Ovary (tissue), 10 donors: ENCODE measurements at places on chromosomes 6 and 20. TPM values are rescaled to one million over a fixed set of nuclear protein-coding genes. Genes with fewer than 3 reads are reported as not detected.

Gene BTNL2
- polyA plus RNA-seq: not detected

Gene KIF25
- not detected for polyA plus RNA-seq

GRCh38 chr20:14616003-14616402, 278.6 kb upstream of the FLRT3 start:
- H3K36me3 ChIP-seq: no peaks in the 10 kb centered on the region
- no peak overlapping the region for H3K27ac ChIP-seq
- no peak for DNase-seq

- H3K27ac ChIP-seq: no peak overlapping the region
- no peaks in the 10 kb centered on the region for H3K36me3 ChIP-seq
- no peaks in the 10 kb centered on the region for H3K4me1 ChIP-seq
- DNase-seq: no peak
Measured at GRCh38 chr6:34723203-34723602, 26.6 kb upstream of the ILRUN start.

- DNase-seq: no peak
- no peak overlapping the region for H3K4me3 ChIP-seq
- no peaks in the 10 kb centered on the region for H3K36me3 ChIP-seq
- no peaks in the 10 kb centered on the region for H3K4me1 ChIP-seq
- no peaks in the 10 kb centered on the region for H3K27me3 ChIP-seq
Measured at GRCh38 chr6:143556529-143556928, 45.0 kb upstream of the FUCA2 start.

DNA sequence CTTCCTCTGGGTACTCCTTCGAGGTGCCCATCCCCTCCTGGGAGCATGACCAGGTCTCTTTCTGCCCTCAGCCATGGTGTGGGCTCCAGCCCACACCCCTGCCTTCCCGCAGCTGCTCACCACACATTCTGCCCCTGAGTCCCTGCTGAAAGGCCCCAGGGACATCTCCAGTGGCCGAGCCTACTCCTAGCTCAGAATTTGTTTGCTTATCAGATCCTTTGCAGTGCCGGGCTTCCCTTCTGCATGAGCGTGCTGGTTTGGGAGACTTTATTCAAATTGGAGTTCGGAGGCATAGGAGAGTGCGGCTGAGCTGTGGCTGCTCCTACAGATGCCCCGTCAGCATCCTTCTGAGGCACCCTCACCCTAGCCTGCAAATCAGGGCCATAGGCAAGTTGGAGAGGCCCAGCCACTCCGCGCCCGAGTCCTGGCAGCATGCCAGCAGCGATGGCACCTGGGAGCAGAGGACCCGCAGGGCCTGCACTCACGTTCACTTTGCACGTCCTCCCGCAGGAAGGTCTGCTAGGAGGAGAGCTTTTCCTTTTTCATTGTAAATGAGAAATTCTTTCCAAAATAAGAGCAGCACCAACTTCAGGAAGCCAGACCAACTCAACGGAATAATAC, 327.3 kb downstream of the QKI start:
- H3K36me3 ChIP-seq: no peaks in the 10 kb centered on the region
- no peaks in the 10 kb centered on the region for H3K4me1 ChIP-seq
- H3K4me3 ChIP-seq: no peak overlapping the region
- no peak overlapping the region for H3K27ac ChIP-seq
- H3K27me3 ChIP-seq: no peaks in the 10 kb centered on the region

- no peaks in the 10 kb centered on the region for H3K36me3 ChIP-seq
- DNase-seq: no peak
- H3K4me1 ChIP-seq: peaks cover 1% of the 10 kb centered on the region
- no peaks in the 10 kb centered on the region for H3K27me3 ChIP-seq
Measured at GRCh38 chr6:163260111-163260895, 154.2 kb upstream of the QKI start.

DNA sequence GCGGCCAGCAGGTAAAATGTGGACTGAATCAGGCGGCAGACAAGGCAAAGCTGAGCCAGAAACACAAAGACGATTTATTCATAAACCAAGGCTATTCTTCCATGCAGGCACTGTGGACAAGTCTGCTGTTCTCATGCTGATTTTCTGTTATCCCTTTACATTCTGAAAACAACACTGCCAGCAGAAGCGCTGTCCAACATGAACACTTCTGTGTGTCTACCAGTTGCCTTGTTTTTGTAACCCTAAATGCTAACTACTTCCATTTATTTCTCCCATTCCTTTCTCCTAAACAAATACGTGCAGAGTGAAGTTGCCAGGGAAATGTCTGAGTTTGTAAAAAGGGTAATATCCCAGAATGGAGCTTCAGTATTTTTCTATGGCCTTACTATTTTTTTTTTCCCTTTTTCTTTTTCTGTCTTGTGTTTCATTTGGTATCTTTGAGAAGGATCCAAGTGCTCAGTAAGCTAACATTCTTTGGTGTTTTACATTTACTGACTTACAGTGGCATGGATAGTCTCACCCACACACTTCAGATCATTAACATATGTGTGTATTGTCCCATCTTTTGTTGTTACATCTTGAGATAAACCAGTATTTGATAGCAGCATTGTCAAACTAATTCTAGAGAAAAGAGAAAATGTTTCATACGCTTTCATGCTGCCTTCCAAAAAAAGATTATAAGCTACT, 1308.9 kb upstream of the MAP3K7 start:
- no peak overlapping the region for H3K4me3 ChIP-seq
- no peaks in the 10 kb centered on the region for H3K27me3 ChIP-seq
- H3K27ac ChIP-seq: no peak overlapping the region
- no peaks in the 10 kb centered on the region for H3K36me3 ChIP-seq
- no peak for DNase-seq
